ENCODE measurements at places on chromosomes 4 and X. TPM values are rescaled to one million over a fixed set of nuclear protein-coding genes. Genes with fewer than 3 reads are reported as not detected.

Gene TIGD4
- total RNA-seq = 0.13 TPM

Gene KIF4A
- 11.4 TPM for total RNA-seq

Gene TIMM17B
- total RNA-seq = 30.3 TPM

Gene CCKAR
- 0.13 TPM for total RNA-seq

Gene PABPC1L2A
- not detected for total RNA-seq

Gene IBSP
- total RNA-seq = not detected

Gene BBS12
- total RNA-seq = 6.2 TPM

Gene FAM236D
- not detected for total RNA-seq

All from aortic smooth muscle cell (primary cell).